ENCODE measurements at places on chromosomes 1 and 21.

GRCh38 chr1:47393141-47393540 is 22.9 kb upstream of the FOXE3 start:
- DNase-seq, result no peak

DNA sequence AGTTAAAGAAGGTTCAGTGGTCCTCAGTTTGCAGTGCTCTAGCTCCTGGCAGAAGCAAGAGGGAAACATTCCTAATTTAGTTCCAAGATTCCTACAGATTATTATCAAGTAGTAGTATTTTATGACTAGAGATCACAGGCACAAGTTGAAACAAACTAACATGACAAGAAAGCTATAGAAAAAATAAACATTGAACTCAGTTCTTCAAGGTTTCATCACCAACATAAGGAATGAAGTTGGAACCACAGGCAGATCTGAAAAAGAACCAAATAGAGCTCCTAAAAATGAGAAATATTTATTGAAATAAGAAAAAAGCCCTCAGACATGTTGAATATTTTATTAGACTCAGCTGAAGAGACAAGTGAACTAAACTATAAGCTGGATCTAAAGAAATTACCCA is 40.6 kb downstream of the PDC start:
- DNase-seq, result no peak

DNA sequence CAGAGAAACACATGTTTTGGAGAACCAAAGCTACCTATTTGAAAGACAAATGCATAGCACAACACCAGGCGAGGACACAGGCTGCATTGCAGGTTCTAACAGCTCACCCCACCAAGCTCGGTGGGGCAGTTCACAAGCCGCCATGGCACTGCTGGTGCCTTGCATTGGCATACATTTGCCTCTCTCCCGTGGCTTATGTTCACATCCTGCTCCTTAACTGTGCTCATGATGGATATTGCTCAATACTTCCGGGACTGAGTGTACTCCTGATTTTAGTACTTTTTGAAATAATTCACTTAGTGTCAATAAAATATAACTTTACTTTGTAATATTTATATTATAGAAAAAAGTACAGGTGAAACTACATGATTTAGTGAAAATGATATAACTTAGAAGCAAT is 1187.4 kb upstream of the NCAM2 start:
- DNase-seq, result no peak

DNA sequence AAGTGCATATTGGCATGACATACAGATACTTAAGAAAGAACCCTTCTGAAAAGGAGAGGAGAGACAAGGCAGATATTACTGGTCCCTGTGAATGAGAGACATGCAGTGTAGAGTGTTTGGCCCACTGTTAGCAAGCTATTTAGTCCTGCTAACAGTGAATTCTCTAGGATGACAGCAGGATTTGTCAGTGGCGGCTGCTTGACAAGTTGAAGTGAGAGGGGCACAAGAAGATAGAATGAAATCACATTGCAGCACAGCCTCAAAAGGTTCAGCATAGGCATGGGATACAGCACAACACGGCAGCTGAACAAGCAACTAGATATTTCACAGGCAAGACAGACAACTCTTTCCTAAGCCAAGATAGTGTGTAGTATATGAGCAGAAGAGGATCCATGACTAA is 407.9 kb downstream of the PLA2G4A start:
- no peak for DNase-seq

GRCh38 chr1:24010650-24011049 is 30.5 kb upstream of the SRSF10 start:
- no peak for DNase-seq

GRCh38 chr1:14903922-14904321 is 249.6 kb upstream of the TMEM51 start:
- DNase-seq, result no peak

DNA sequence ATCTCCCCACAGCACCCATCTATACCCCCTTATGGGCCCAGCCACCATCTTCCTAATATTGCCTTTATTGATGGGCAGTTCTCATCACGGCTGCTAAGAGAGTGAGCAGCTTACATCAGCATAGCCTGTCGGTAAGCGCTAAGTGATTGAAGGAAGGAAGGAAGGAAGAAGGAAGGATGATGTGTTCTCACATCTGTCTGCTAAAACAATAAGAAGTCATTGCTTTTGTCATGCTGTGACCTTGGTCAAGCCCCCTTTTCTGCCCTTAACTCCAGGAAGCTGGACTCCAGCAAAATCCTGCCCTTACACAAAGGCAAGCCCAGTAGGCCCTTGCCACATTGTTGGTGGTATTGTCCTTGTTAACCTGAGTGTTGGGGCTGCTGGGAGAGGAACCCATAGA is 165.0 kb downstream of the ETS2 start:
- no peak for DNase-seq

DNA sequence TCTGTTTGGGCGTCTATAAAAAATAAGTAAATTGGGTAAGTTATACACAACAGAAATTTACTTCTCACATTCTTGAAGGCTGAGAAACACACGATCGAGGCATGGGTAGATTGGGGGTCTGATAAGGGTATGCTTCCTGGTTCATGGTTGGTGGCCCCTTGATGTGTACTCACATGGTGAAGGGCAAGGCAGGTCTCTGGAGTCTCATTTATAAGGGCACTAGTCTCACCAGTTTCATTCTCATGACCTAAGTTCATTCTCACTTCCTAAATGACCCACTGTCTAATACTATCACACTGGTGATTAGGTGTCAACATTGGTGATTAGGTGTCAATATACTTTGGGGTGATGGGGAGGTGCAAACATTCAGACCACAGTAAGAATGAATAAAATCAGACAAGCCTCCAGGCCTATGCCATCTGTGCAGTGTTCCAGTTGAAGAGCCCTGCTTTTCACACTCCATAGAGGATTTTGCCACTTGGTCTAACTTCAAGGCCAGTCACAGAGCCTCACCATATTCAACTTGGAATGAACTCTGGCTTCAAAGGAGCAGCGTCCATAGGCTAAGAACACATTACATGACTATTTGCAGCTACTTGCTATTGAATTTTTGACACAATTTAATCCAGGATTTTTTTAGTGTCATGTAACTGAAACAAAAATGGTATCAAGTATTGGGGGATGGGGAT is 2.5 kb upstream of the GBP4 start:
- no peak for DNase-seq

- DNase-seq, result no peak
These were observed 43.4 kb upstream of the ANGPTL7 start for GRCh38 chr1:11145741-11146140.

Data from stimulated activated CD8-positive, alpha-beta memory T cell treated with anti-CD3 and anti-CD28 coated beads, Interleukin-7, amount 100 ng/mL, for 48 hours (primary cell).